SW 1271 (cell line): ENCODE measurements at places on chromosomes 5 and 9.

GRCh38 chr5:71938895-71939294 lies 168.4 kb upstream of the MAP1B start:
- no peak for DNase-seq

DNA sequence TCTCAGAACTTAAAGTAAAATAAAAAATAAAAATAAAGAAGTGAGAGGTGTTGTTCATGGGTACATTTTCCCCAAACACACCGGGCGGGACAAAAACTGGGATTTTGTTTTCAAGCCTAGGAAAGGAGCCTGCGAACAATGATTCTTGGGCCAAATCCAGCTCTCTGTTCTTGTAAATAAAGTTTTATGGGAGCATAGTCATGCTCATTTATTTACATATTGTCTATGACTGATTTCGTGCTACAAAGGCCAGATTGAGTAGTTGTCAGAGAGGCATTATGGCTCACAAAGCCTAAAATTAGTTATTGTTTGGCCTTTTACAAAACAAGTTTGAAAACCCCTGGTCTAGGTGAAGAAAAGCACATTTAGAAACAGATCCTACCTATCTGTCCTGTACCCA lies 821.0 kb upstream of the GRAMD2B start:
- no peak for DNase-seq

GRCh38 chr9:35840881-35841644 lies 12.0 kb downstream of the TMEM8B start:
- no peak for DNase-seq

- DNase-seq = no peak
Observed at GRCh38 chr5:135738564-135738875, 95.9 kb upstream of the SLC25A48 start.

DNA sequence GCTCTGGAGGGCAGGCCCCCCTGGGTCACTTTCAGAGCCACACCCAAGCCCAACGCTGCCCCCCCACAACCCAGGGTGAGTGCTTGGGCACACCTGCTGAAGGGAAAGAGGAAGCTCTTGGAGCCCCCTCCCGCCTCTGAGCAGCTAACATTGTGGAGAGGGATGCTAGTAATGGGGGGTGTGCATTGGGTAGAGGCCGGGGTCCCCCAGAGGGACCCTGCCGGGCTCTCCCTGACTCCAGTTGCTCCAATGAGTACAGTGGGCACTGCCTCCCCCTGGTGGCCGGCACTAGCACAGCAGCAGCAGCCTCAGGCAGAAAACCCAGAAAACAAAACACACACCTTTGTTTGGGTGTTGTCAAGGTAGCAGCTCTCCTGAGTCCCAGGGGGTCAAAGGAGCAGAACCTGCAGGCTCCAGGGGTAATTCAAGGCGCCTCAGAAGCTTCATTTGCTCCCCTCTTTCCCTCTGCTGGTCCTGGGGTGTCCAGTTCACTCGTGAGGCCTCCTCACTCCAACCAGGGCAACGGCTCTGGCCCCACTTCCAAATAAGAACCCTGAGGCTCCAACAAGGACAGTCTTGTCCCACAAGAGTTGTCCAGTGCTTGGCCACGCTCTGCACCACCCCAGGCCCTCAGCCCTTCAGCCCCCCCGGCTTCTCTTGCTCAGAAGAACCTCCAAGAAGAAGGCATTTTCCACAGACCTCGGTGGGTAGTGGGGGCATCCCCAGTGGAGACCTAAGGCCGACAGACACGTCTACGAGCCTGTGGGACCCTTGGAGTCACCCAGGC lies 16.1 kb downstream of the GBGT1 start:
- peak; percentile 82 for DNase-seq

DNA sequence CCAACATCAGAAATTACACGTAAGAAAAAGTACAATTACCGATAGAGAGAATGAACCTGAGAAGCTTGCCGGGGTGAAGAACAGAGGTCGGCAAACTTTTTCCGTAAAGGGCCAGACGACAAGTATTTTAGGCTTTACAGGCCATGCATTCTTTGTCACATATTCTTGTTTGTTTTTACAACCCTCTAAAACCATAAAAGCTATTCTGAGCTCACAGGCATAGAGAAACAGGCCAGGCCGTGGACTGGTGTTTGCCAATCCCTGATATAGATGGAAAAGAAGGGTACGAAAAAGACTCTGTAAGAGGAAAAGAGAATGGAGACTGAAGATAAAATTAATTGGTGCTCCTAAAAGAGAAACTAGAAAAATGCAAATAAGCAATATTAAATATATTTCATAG lies 15.4 kb downstream of the SFXN1 start:
- DNase-seq = no peak

GRCh38 chr5:142561486-142562097 lies 124.3 kb downstream of the FGF1 start:
- no peak for DNase-seq

GRCh38 chr5:68181039-68181599 lies 34.4 kb upstream of the PIK3R1 start:
- no peak for DNase-seq

GRCh38 chr5:164058621-164059020 lies 553.2 kb downstream of the MAT2B start:
- no peak for DNase-seq

- no peak for DNase-seq
Observed at GRCh38 chr9:86795823-86796553, 151.3 kb downstream of the GAS1 start.

DNA sequence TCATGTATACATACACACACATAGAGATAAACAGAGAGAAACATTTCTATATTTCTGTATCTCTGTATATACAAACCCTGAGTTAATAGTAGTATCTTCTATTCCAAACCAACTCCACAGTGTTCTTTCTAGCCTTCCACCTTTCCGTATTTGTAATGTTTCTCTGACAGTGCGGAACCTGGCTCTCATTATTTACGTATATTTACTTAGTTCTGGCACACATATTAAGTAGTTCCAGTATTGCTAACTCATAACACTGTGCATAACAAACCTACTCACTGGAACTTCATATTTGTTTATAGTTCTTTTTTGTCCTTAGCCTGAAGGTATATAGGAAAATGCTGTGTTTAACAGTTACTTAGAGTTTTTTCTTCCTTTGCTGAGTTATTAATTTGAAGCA lies 6.5 kb downstream of the OGN start:
- DNase-seq = no peak
